Thyroid gland (tissue), 4 donors: ENCODE measurements at places on chromosomes 2 and 18. TPM values are rescaled to one million over a fixed set of nuclear protein-coding genes. Genes with fewer than 3 reads are reported as not detected.

- no peaks in the 10 kb centered on the region for H3K27me3 ChIP-seq
- H3K4me3 ChIP-seq: no peak overlapping the region
- no peaks in the 10 kb centered on the region for H3K36me3 ChIP-seq
- H3K4me1 ChIP-seq: no peaks in the 10 kb centered on the region
- no peak overlapping the region for H3K27ac ChIP-seq
Measured at GRCh38 chr2:179558010-179558934, 293.6 kb upstream of the SESTD1 start.

DNA sequence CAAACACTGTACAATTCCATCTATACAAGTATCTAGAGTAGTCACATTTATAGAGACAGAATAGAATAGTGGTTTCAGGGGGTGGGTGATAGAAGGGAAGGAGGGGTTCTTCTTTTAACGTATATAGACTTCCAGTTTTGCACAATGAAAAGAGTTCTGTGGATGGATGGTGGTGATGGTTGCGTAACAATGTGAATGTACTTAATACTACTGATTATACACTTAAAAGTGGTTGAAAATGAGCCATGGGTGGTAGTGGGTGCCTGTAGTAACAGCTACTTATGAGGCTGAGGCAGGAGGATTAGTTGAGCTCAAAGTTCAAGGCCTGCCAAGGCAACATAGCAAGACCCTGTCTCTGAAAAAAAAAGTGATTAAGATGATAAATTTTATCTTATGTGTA, 85.8 kb downstream of the SETBP1 start:
- H3K4me3 ChIP-seq: no peak overlapping the region
- DNase-seq: no peak
- no peaks in the 10 kb centered on the region for H3K36me3 ChIP-seq
- no peaks in the 10 kb centered on the region for H3K27me3 ChIP-seq
- no peak overlapping the region for H3K27ac ChIP-seq

GRCh38 chr2:234981197-234982095, 29.6 kb downstream of the SH3BP4 start:
- no peak overlapping the region for H3K4me3 ChIP-seq
- no peaks in the 10 kb centered on the region for H3K36me3 ChIP-seq
- peak; percentile 95 for DNase-seq
- peaks cover 62% of the 10 kb centered on the region for H3K4me1 ChIP-seq
- H3K27me3 ChIP-seq: no peaks in the 10 kb centered on the region
- H3K27ac ChIP-seq: peak overlapping the region; percentile 93

The ALLC gene
- total RNA-seq: not detected

The ALPG gene
- not detected for total RNA-seq

GRCh38 chr2:126658905-126659561, 3.1 kb downstream of the GYPC start:
- no peaks in the 10 kb centered on the region for H3K27me3 ChIP-seq
- peaks cover 24% of the 10 kb centered on the region for H3K4me1 ChIP-seq
- peak overlapping the region; percentile 92 for H3K27ac ChIP-seq
- no peaks in the 10 kb centered on the region for H3K36me3 ChIP-seq

DNA sequence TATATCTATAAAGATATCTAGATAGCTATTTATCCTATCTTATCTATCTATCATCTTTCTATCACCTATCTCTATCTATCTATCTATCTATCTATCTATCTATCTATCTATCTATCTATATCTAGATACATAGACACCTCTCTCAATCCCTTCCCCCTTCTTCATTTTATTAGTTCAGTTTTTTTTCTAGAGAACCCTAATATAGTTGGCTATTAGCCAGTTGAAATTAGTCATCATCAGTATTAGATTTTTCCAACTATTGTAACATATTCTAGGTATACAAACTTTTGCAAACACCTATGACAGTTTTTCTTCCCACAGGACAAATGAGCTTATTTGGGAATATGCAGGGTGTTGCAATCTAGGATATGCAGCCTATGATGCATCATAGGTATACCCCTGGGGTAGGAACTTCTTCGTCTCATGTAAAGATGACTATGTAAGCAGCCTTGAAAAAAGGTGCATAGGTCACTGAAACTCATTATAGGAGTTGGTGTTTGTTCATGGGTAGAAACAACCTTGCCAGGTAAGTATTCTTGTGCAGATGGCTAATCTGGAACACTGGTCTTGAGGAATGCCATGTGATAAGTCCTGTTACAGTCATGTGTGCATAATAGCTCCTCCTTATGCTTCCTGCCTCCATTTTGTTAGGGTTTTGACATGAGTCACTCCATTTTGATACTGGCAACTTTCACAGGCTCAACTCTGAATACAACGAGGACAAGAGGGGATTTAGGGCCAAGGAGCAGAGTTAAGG, 160.7 kb upstream of the ZSWIM2 start:
- no peaks in the 10 kb centered on the region for H3K4me1 ChIP-seq
- H3K27ac ChIP-seq: no peak overlapping the region
- no peak overlapping the region for H3K4me3 ChIP-seq
- DNase-seq: no peak
- no peaks in the 10 kb centered on the region for H3K36me3 ChIP-seq

DNA sequence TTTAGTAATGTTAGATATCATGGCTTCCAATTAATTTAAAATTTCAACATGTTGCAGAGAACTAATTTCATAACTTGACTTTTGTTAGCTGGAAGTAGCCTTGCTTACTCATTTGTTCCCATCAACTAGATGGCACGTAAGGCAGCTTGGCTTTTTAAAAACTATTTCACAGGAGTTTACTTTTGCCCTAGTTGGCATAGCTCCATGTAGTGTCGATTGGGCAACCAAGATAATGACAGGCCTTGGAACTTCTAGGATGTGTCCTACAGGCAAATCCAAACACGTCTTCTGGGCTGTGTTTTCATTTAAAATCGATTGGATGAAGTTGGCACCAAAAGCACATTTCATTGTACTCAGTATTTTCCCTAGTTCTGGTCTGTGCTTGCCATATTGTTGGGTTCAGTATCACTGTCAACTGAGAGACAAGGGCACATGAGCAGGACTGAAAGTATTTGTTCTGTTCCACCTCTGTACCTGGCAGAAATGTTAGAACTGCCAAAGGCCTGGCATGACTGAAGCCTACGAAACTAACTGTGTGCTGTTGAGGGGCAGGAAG, 29.4 kb downstream of the HADHB start:
- H3K4me3 ChIP-seq: no peak overlapping the region
- no peaks in the 10 kb centered on the region for H3K27me3 ChIP-seq
- peaks cover 18% of the 10 kb centered on the region for H3K36me3 ChIP-seq

The FKBP7 gene
- total RNA-seq: 22.4 TPM

GRCh38 chr2:108613261-108614042, 79.2 kb downstream of the LIMS1 start:
- peaks cover 54% of the 10 kb centered on the region for H3K4me1 ChIP-seq
- no peaks in the 10 kb centered on the region for H3K27me3 ChIP-seq
- H3K36me3 ChIP-seq: no peaks in the 10 kb centered on the region
- no peak for DNase-seq
- no peak overlapping the region for H3K4me3 ChIP-seq

- H3K36me3 ChIP-seq: no peaks in the 10 kb centered on the region
- no peak overlapping the region for H3K27ac ChIP-seq
- H3K4me1 ChIP-seq: no peaks in the 10 kb centered on the region
- no peak for DNase-seq
- no peak overlapping the region for H3K4me3 ChIP-seq
Measured at GRCh38 chr18:35604369-35604768, 22.8 kb downstream of the GALNT1 start.
